Sigmoid colon (tissue), 7 donors: ENCODE measurements at places on chromosomes 2 and 18.

- no peak overlapping the region for H3K4me3 ChIP-seq
- H3K27ac ChIP-seq, result no peak overlapping the region
- no peak for DNase-seq
- H3K4me1 ChIP-seq, result no peaks in the 10 kb centered on the region
- H3K27me3 ChIP-seq, result no peaks in the 10 kb centered on the region
- H3K36me3 ChIP-seq, result peaks cover 17% of the 10 kb centered on the region
Observed at GRCh38 chr2:176339208-176339607, 70.0 kb downstream of the MTX2 start.

GRCh38 chr2:55099878-55100820, 49.9 kb upstream of the RTN4 start:
- peak overlapping the region; percentile 87 for H3K27ac ChIP-seq
- DNase-seq, result no peak
- no peaks in the 10 kb centered on the region for H3K36me3 ChIP-seq
- no peaks in the 10 kb centered on the region for H3K27me3 ChIP-seq
- H3K4me3 ChIP-seq, result no peak overlapping the region

DNA sequence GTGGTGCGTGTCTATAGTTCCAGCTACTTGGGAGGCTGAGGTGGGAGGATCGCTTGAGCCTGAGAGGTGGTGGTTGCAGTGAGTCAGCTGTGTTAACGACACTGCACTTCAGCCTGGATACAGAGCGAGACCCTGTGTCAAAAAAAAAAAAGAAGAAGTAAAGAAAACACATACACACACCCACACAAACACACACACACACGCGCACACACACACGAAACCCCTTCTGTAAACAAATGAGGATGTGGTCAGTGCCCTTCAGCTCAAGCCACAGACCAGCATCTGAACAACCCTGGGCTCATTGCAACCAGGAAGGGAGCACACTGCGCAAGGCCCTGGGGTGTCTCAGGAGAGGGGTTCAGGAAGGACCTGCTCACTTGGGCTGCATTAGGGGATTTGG, 47.9 kb upstream of the KCNF1 start:
- no peak overlapping the region for H3K4me3 ChIP-seq
- no peaks in the 10 kb centered on the region for H3K27me3 ChIP-seq
- no peaks in the 10 kb centered on the region for H3K36me3 ChIP-seq
- H3K4me1 ChIP-seq, result peaks cover 21% of the 10 kb centered on the region
- no peak for DNase-seq
- H3K27ac ChIP-seq, result peak overlapping the region; percentile 65

DNA sequence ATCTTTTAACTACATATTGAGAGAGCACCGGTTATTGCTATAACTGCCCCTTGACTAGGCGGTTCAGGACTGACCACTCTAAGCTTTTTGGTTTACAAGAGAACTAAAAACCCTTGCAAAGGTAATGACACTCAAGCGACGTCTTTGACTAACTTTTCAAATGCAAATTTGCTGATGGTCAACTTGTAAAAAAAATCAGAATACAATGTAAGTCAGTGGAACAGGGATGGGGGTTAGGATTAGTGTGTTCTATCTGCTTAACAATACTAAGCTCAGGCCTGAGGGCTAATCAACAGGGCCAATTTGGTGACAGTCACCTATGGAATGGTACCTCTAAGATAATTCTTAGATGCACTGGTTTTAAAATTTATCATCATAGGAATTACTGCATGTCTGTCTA, 57.1 kb downstream of the ZAP70 start:
- no peaks in the 10 kb centered on the region for H3K4me1 ChIP-seq
- DNase-seq, result no peak
- H3K27ac ChIP-seq, result no peak overlapping the region
- no peaks in the 10 kb centered on the region for H3K27me3 ChIP-seq

DNA sequence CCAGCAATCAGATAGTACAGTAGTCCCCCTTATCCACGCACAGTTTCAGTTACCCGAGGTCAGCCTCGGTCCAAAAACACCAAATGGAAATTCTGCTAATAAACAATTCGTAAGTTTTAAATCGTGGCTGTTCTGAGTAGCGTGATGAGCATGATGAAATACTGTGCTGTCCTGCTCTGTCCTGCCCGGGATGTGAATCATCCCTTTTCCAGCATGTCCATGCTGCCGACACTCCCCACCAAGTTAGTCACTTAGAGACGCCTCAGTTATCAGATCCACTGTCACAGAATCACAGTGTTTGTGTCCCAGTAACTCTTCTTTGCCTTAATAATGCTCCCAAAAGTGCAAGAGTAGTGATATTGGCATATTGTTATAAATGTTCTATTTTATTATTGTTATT, 62.1 kb downstream of the MEX3C start:
- H3K4me3 ChIP-seq, result no peak overlapping the region
- H3K4me1 ChIP-seq, result no peaks in the 10 kb centered on the region
- no peaks in the 10 kb centered on the region for H3K27me3 ChIP-seq
- H3K27ac ChIP-seq, result no peak overlapping the region
- H3K36me3 ChIP-seq, result no peaks in the 10 kb centered on the region

GRCh38 chr2:102480285-102481195, 7.5 kb downstream of the SLC9A4 start:
- H3K4me1 ChIP-seq, result no peaks in the 10 kb centered on the region
- H3K27ac ChIP-seq, result no peak overlapping the region
- no peaks in the 10 kb centered on the region for H3K36me3 ChIP-seq
- H3K27me3 ChIP-seq, result no peaks in the 10 kb centered on the region
- DNase-seq, result no peak

DNA sequence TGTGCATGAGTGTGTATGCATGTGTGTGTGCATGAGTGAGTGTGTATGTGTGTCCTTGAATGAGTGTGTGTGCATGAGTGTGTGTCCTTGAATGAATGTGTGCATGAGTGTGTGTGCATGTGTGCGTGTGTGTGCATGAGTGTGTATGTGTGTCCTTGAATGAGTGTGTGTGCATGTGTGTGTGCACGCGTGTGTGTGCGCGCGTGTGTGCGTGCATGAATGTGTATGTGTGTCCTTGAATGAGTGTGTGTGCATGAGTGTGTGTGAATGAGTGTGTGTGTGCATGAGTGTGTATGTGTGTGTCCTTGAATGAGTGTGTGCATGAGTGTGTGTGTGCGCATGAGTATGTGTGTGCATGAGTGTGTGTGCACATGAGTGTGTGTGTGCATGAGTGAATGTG, 271.9 kb downstream of the RNF144A start:
- H3K4me3 ChIP-seq, result no peak overlapping the region
- H3K4me1 ChIP-seq, result no peaks in the 10 kb centered on the region
- no peaks in the 10 kb centered on the region for H3K36me3 ChIP-seq

DNA sequence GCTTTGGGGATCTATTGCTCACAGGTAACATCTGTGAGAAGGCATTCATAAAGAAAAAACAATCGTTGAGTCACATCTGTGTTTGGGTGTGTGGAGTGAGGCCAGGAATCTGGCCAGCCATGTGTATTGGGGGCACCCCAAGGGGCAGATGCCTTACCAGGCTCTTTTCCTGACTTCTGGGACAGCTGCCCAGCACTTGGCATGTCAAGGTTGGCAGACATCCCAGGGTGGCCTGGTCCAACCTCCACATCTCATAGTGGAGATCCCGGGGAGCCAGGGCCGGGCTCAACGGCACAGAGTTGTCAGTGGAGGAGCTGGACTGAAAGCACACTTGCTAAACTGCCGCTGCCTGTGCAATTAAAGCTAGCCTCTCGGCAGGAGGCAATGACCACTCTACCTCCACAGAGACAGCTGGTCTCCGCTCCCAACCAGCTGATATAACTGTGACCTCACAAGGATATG, 75.3 kb upstream of the MGAT4A start:
- peak overlapping the region; percentile 63 for H3K27ac ChIP-seq
- H3K4me1 ChIP-seq, result peaks cover 12% of the 10 kb centered on the region
- no peaks in the 10 kb centered on the region for H3K27me3 ChIP-seq
- peak; percentile 93 for DNase-seq

DNA sequence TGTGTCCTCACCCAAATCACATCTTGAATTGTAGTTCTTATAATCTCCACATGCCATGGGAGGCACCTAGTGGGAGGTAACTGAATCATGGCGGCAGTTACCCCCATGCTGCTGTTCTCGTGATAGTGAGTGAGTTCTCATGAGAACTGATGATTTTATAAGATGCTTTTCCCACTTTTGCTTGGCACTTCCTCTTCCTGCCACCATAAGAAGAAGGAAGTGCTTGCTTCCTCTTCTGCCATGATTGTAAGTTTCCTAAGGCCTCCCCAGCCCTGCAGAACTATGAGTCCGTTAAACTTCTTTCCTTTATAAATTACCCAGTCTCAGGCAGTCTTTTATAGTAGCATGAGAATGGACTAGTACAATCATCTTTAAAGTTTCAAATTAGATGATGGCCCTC, 902.4 kb upstream of the PIK3C3 start:
- no peaks in the 10 kb centered on the region for H3K27me3 ChIP-seq
- no peaks in the 10 kb centered on the region for H3K4me1 ChIP-seq
- H3K4me3 ChIP-seq, result no peak overlapping the region
- no peak overlapping the region for H3K27ac ChIP-seq
- no peak for DNase-seq

DNA sequence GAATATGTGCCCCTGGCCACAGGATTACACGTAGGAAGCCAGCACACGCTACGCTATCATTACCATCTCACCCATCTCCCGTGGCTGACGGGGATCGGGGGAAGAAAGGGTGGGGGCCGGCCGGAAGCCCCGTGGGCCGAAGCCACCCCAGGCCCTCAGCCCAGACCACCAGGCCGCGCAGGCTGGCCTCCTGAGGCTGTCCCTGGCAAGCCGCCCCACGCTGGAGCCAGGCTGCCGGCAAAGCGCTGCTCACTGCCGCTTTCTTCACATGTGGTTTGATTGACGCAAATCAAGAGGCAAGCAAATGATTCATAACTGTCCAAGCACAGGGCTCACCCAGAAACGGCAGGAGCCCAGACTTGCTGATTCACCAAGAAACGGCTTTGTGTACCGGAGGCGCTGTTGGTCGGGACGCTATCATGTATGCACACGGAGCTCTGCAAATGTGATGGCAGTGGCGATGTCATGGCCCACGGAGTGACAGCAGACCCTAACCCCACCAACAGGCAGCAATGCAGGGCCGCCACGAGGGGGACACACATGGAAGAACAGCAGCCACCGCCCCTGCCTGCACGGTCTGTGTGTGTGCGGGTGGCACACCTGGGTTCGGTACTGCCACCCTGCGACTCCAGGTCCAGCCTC, 125.7 kb downstream of the HDAC4 start:
- peak overlapping the region; percentile 87 for H3K27ac ChIP-seq
- H3K4me1 ChIP-seq, result peaks cover 100% of the 10 kb centered on the region
- peak overlapping the region; percentile 0 for H3K4me3 ChIP-seq
- DNase-seq, result peak; percentile 87
- H3K27me3 ChIP-seq, result no peaks in the 10 kb centered on the region

GRCh38 chr2:12416600-12416999, 300.1 kb upstream of the TRIB2 start:
- peak; percentile 72 for DNase-seq
- no peaks in the 10 kb centered on the region for H3K27me3 ChIP-seq
- peaks cover 4% of the 10 kb centered on the region for H3K4me1 ChIP-seq
- H3K4me3 ChIP-seq, result no peak overlapping the region
- no peaks in the 10 kb centered on the region for H3K36me3 ChIP-seq

- H3K4me1 ChIP-seq, result no peaks in the 10 kb centered on the region
- H3K36me3 ChIP-seq, result no peaks in the 10 kb centered on the region
- H3K4me3 ChIP-seq, result no peak overlapping the region
- H3K27ac ChIP-seq, result no peak overlapping the region
- DNase-seq, result no peak
Observed at GRCh38 chr18:4353853-4354418, 101.2 kb downstream of the DLGAP1 start.

- H3K4me1 ChIP-seq, result no peaks in the 10 kb centered on the region
- no peaks in the 10 kb centered on the region for H3K27me3 ChIP-seq
- H3K4me3 ChIP-seq, result no peak overlapping the region
- H3K27ac ChIP-seq, result no peak overlapping the region
- no peak for DNase-seq
Observed at GRCh38 chr18:22528291-22528690, 110.6 kb upstream of the CTAGE1 start.

DNA sequence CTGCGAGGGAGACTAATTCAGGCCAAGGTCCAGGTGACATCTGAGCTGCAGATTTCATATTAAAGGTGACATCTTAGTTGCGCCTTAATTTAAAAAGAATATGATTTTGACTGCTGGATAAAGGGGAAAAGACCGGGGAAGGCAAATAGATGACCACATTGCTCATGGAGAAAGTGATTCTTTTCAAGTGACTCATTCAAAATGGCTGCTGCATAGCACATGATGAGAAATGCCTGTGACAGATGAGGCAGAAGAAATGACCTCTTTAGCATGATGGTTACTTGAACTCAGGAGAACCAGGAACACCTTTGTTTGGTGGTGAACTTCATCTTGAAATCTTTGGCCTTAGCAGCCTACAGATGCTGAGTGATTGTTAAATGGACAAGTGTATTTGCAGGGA, 385.8 kb upstream of the TRIB2 start:
- H3K36me3 ChIP-seq, result no peaks in the 10 kb centered on the region
- DNase-seq, result no peak
- H3K27ac ChIP-seq, result no peak overlapping the region
- no peaks in the 10 kb centered on the region for H3K27me3 ChIP-seq
- H3K4me3 ChIP-seq, result no peak overlapping the region

- no peak overlapping the region for H3K4me3 ChIP-seq
- H3K36me3 ChIP-seq, result no peaks in the 10 kb centered on the region
- no peak overlapping the region for H3K27ac ChIP-seq
- H3K27me3 ChIP-seq, result no peaks in the 10 kb centered on the region
- no peaks in the 10 kb centered on the region for H3K4me1 ChIP-seq
Observed at GRCh38 chr2:216950547-216950946, 90.7 kb upstream of the TNP1 start.
